Activated CD4-positive, alpha-beta T cell treated with anti-CD3 and anti-CD28 coated beads, Interleukin-2, Interleukin-6, amounts not matched to agents 100 ng/mL and 50 ng/mL, durations not matched to agents 16 hours and 8 hours (primary cell): ENCODE measurements at places on chromosomes 6 and 20.

DNA sequence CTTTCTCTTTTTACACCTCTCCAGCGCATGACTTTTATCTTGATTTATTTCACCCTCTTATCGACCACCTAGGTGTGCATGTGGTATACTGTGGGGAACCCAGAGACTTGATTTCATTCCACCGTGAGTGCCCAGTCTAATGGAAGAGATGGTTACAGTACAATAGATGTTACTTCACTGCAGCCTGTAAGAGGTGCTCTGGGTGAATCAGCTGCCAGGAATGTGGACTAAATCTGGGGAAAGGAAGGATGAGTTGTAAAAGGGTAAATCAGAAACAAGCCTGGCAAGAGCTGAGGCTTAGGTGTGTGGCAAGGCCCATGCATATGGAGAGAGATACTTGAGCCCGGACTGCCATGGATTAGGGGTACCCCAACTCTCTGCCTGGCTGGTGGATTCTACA, 7.4 kb downstream of the STK35 start:
- DNase-seq = no peak

DNA sequence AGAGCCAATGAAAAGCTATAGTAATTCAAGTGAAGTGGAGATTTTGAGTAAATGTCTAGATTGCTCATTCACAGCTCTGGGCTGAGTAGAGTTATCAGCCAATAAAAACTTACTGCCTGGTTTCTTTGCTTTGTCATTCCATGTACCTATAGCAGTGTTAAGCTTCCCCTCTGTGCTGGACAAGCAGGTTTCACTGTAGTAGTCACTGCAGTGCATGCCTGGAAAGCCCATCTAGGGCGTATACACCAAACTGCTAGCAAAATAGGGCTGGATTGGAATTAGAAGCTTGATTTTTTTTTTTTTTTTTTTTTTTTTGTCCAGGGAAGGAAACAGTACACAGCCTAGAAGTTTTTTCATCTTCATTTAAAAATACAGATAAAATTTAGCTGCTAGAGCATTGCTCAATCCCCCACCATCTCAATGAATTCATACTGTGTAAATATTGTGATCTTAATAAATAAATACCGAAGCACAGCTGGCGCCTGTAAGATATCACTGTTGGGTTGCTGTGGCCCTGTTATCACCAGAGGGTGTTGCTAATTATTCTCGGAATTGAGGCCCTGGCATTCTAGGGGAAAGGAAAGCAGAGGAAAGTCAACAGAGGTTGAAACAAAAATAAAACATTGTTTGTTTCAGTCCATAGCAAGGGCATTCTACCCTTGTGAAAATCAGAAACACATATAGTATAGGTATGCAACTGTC, 968.5 kb upstream of the GJE1 start:
- DNase-seq = no peak

GRCh38 chr6:166437661-166438060, 54.9 kb upstream of the MPC1 start:
- DNase-seq = no peak

GRCh38 chr6:161890832-161891297, 617.0 kb upstream of the AGPAT4 start:
- no peak for DNase-seq

GRCh38 chr6:132812255-132812732, 2.1 kb upstream of the RPS12 start:
- peak; percentile 23 for DNase-seq

DNA sequence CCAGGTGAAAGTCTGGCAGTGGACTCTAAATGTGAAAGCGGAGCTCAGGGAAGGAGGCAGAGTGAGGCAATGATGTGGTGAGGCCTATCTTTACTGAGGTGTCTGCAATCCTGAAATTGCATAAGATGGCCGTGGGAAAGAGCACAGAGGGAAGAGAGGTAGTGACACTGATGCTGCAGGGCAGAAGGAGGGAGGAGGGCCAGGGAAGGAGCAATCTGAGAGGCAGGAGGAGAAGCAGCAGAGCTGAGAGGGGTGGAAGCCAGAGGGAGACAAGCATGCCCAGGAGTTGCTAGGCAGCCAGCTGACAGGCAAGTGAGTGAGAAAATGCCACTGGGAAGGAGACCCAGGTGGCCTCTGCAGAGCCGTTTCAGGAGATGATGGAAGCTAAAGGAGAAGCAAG, 97.4 kb upstream of the CNR1 start:
- no peak for DNase-seq

- DNase-seq = no peak
Observed at GRCh38 chr6:18329776-18330175, 57.4 kb upstream of the RNF144B start.

GRCh38 chr6:54860132-54860531, 13.6 kb downstream of the FAM83B start:
- DNase-seq = no peak

DNA sequence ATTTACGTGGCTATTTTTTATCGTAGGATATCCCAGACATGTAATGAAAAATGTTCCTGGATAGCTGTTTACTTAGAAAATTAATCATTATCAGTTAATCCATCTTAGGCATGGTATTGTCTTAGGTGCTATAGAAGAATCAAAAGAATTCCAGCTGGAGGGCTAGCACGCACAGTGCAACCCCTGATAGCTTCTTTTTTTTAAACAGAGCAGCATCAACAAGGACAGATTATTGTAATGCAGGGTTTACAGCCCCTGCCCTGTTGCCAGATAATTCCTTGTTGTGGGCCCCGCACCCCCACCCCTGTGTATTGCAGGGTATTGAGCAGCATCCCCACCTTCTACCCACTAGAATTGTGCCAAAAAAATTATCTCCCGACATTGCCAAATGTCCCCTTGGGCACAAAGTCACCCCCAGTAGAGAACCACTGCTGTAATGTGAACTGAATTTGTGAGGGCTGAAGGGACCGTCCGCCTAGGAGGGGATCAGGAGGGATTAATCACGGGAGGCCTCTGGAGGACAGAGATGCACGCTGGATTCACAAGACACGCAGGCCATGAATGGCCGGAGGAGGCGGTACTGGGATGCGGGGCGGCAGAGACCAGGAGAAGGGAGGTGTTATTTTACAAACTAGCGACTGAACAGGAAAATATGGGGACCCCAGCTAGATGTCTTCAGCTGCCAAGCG, 174.6 kb downstream of the ZDHHC14 start:
- no peak for DNase-seq

- peak; percentile 27 for DNase-seq
Observed at GRCh38 chr6:5497896-5498578, 236.7 kb downstream of the FARS2 start.

DNA sequence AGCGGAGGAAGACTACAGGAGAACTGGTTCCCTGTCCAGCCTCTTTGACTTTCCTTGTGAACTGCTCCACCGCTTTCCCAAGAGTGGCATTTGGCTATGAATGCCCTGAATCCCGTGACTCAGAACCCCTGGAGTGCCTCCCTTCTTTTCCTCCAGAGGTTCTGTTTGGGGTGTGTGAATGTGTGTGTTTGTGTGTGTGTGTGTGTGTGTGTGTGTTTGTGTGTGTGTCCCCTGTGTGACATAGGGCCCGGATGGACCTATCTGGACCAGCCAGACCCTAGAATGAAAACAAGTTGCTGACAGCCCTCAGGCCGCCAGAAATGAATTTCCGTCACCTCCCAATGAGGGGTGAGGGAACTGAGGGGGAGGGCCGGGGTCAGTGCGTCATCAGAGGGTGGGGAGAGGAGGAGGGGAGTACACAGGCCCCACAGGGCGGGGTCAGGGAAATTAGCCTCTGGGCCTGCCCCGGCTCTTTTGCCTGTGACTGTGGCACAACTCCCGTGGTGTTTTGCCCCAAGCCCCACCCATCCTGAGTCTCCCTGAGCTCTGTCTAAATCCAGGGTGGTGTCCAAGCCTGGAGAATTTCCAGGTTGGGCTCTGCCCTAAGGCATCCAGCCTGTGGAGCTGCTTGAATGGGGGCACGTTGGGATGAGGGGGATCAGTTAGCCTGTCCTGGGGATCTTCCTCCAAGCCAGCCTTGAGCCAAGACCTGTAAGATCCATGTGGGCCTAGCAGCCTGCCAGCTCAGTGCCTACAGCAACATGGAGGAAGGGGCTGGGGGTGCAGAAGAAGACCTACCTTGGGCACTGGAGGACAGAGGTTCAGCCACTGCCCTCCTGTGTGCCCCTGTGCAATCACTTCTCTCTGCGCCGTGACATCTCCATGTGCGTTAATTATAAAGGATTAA, 15.2 kb upstream of the MRPS18A start:
- DNase-seq = no peak
